Activated CD8-positive, alpha-beta T cell treated with anti-CD3 and anti-CD28 coated beads, Interleukin-2, amount 10 ng/mL, durations not matched to agents 7 days and 5 days (primary cell): ENCODE measurements at places on chromosomes 1 and 21. TPM values are rescaled to one million over a fixed set of nuclear protein-coding genes. Genes with fewer than 3 reads are reported as not detected.

NR1I3 gene
- total RNA-seq, result not detected

GRCh38 chr1:117646956-117647355 is 41.1 kb downstream of the TENT5C start:
- H3K4me3 ChIP-seq, result no peak overlapping the region
- DNase-seq, result no peak
- peaks cover 32% of the 10 kb centered on the region for H3K4me1 ChIP-seq
- H3K27me3 ChIP-seq, result peaks cover 28% of the 10 kb centered on the region
- H3K36me3 ChIP-seq, result no peaks in the 10 kb centered on the region

SPAG17 gene
- not detected for total RNA-seq

DYNLT4 gene
- total RNA-seq, result 2.3 TPM

GRCh38 chr1:11543796-11544195 is 64.8 kb downstream of the DISP3 start:
- no peak for DNase-seq
- no peaks in the 10 kb centered on the region for H3K36me3 ChIP-seq
- no peak overlapping the region for H3K27ac ChIP-seq
- no peaks in the 10 kb centered on the region for H3K4me1 ChIP-seq

GRCh38 chr1:208598021-208598420 is 353.8 kb upstream of the PLXNA2 start:
- H3K27me3 ChIP-seq, result peaks cover 2% of the 10 kb centered on the region
- no peak for DNase-seq
- H3K4me1 ChIP-seq, result no peaks in the 10 kb centered on the region
- H3K4me3 ChIP-seq, result no peak overlapping the region

DNA sequence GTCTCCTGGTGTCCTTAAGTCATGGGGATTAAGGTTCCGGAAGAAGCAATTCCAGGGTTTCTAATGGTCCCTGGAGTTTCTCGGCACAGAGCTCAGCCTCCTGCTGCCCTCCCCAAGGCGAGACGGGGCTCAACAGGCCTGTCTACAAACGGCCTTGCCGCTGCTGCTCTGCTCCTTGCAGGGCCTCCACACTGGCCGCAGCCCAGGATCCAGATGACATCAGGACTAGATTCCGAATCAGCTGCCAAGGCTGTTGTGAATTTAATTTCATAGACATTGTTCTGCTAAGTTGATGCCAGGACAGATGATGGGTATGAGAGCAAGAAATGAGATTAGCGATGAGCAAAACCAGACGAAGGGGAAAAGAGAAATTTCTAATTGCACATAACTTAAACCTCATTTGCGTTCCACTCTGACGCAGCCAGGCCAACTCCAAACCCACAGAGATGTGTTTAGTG is 103.6 kb upstream of the BACE2 start:
- H3K4me1 ChIP-seq, result peaks cover 7% of the 10 kb centered on the region
- H3K36me3 ChIP-seq, result no peaks in the 10 kb centered on the region
- H3K27me3 ChIP-seq, result peaks cover 14% of the 10 kb centered on the region
- no peak overlapping the region for H3K4me3 ChIP-seq
- H3K27ac ChIP-seq, result no peak overlapping the region
- no peak for DNase-seq

GRCh38 chr21:34215911-34216717 is 142.7 kb downstream of the MRPS6 start:
- H3K4me1 ChIP-seq, result peaks cover 3% of the 10 kb centered on the region
- no peak overlapping the region for H3K4me3 ChIP-seq
- DNase-seq, result no peak
- no peak overlapping the region for H3K27ac ChIP-seq
- peaks cover 6% of the 10 kb centered on the region for H3K36me3 ChIP-seq

DNA sequence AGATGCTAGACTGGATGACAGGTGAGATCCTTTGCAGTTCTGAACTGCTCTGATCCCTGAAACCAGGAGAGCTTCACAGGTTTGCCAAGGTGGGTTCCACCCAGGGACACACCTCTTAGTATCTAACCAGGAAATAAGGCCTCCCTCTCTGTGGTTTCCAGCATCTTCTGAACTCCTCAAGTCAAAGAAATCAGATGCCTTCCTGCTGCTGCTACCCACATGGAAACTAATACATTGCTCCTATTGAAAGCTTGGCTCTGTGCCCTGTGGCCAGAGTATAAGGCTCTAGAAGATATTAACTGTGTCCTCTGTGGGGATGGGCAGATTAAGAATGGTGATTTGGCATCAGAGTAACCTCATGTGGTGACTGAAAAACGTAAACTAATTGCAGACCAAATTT is 75.0 kb upstream of the MRPS6 start:
- H3K27me3 ChIP-seq, result no peaks in the 10 kb centered on the region
- peaks cover 38% of the 10 kb centered on the region for H3K4me1 ChIP-seq
- no peak overlapping the region for H3K4me3 ChIP-seq

DNA sequence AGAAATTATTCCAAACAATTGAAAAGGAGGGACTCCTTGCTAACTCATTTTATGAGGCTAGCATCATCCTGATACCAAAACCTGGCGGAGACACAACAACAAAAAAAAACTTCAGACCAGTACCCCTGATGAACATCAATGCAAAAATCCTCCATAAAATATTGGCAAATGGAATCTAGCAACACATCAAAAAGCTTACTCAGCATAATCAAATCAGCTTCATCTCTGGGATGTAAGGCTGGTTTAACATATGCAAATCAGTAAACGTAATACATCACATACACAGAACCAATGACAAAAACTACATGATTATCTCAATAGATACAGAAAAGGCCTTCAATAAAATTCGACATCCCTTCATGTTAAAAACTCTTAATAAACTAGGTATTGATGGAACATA is 440.1 kb downstream of the NUF2 start:
- no peak overlapping the region for H3K27ac ChIP-seq
- DNase-seq, result no peak
- no peaks in the 10 kb centered on the region for H3K4me1 ChIP-seq
- no peak overlapping the region for H3K4me3 ChIP-seq
- no peaks in the 10 kb centered on the region for H3K36me3 ChIP-seq

DNA sequence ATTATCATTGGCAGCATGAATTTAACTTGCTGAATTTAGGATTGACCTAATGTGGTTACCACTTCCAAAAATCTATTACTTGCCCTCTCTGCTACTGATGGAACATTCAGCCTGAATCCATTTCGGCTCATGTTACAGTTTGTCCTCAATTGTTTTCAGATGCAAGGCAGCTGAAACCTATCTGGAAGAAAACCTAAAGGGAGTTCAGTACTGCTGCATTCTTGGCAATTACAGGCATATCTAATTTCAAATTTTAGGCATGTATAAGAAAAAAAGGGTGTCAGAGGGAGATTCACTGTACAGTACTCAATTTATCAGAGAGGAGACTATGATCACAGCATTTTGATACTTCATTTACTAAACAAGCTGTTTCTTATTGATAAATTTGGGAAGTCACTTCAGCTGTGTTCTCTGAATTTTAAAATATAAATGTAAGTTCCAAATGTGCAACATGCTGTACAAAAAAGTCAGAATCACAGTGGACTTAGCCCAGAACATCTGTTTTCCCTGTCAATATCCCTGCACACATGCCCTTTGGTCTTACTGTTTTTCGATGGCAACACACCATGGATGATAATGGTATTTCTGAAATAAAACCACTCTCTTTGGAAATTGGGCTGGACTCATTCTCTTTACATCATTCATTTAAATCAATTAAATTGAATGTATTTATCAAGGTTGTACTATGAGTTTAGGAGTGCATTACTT is 651.6 kb upstream of the ADGRL4 start:
- H3K27ac ChIP-seq, result no peak overlapping the region
- no peaks in the 10 kb centered on the region for H3K4me1 ChIP-seq
- DNase-seq, result no peak
- H3K36me3 ChIP-seq, result no peaks in the 10 kb centered on the region

DNA sequence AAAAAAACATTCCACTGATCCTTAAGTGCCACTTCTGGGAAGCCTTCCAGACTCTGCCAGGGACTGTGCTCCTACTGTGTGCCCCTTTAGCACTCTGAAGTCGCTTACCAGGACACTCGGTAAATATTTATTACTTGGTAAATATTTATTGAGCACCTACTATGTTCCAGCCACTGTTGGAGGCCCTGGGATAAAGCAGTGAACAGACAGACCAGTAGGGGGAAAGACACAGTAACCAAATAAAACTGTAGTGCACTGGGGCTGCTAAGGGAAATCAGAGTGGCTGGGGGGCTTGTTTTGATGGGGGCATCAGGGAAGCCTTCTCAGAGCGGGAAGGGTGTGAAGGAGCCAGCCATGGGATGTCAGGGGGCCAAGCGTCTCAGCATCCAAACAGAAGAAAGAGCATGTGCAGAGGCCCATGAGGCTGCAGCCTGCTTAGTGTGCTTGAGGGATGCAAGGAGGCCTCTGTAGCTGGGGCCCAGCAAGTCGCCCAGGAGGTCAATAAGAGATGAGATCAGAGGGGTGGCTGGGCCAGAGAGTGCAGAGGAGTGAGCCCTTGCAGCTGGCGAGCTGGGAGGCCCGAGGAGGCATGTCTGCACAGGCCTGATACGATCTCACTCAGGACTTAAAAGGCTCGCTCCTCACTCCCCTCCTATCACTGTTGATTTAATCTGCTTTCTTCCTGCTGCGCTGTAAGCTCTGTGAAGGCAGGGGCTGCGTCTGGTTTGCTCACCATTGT is 28.6 kb downstream of the KAZN start:
- H3K36me3 ChIP-seq, result no peaks in the 10 kb centered on the region
- DNase-seq, result no peak
- H3K4me3 ChIP-seq, result no peak overlapping the region

GRCh38 chr1:150973258-150973835 is 1.3 kb downstream of the CERS2 start:
- peak overlapping the region; percentile 85 for H3K27ac ChIP-seq
- peaks cover 64% of the 10 kb centered on the region for H3K4me1 ChIP-seq
- peak; percentile 37 for DNase-seq
- H3K27me3 ChIP-seq, result no peaks in the 10 kb centered on the region
- H3K4me3 ChIP-seq, result peak overlapping the region; percentile 87
